Activated CD8-positive, alpha-beta memory T cell treated with anti-CD3 and anti-CD28 coated beads, Interleukin-2, amount 10 ng/mL, durations not matched to agents 7 days and 5 days (primary cell): ENCODE measurements at places on chromosomes 7 and 10. TPM values are rescaled to one million over a fixed set of nuclear protein-coding genes. Genes with fewer than 3 reads are reported as not detected.

GRCh38 chr10:52353960-52354394, 39.9 kb downstream of the DKK1 start:
- no peak for DNase-seq

DNA sequence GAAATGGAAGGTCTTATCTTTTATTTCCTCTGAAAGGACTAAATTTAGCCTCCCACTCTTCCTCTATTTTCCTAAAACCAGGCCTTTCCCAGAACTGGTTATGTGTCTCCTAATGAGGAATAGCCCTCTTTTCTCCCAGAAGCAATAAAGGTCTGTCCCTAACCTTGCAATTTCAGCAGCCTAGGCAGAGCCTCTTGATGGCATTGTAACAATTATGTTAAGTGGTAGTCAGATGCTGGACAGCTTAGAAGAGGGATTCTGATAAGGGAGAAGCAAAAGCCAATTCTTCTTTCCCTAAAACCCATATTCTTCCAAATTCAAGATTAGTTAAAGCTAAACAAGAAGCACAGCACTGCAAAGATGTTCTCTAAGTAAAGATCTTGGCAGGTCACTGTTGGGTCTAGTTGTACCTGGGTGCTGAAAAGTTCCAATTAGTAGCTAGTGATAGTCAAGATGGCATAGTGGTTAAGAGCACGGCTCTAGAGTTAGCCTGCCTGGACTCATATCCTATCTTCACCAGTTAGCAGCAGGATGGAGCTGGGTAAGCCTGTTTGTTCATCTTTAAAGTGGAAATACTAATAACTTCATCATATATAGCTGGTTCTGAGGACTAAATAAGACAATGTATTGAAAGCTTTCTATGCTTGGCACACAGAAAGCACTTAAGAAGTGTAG, 14.3 kb upstream of the KCNIP2 start:
- DNase-seq, result no peak

NDUFB8 gene
- 300 TPM for total RNA-seq

DNA sequence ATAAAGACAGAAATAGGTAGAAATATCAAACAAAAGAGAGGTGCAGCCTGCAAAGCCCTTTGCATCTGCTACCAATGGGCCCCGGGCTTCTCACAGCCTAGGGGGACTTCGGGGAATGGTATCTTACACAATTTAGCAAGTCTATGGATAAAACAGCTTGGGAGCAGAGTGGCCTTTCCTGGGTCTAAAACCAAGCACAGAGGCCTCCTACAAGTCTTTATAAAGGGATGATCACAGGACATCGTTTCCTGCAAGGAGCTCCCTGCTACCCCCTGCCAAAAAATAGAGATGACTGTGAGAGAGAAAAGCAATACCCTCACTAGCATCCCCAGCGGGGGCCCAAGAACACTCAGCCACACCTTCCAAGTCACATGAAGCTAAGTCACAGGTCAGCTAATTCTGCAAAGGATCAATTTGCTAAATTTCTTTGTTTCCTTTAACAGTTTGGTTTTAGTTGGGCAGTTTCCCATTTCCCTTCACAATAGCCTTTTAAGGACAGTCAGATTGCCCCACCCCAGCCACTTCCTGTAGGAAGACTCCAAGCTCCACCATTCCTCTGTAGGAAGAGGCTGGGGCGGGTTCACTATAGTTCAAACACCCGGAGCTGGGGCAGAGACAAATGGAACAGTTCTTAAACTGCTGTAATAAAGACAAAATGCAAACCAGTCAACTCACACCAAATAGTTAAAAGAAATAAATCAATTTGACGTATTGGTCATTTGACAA, 105.5 kb downstream of the SLIT1 start:
- DNase-seq, result no peak

LRRC17 gene
- not detected for total RNA-seq

GRCh38 chr10:13994932-13995331, 335.8 kb downstream of the FRMD4A start:
- no peak for DNase-seq

- no peak for DNase-seq
These were observed 25.4 kb upstream of the INPP5F start for GRCh38 chr10:119700321-119700954.

HOXA4 gene
- not detected for total RNA-seq

GRCh38 chr7:51731075-51731474, 414.5 kb upstream of the COBL start:
- no peak for DNase-seq

ASZ1 gene
- not detected for total RNA-seq

GRCh38 chr7:147586526-147586925, 1004.0 kb upstream of the C7orf33 start:
- no peak for DNase-seq

- no peak for DNase-seq
These were observed 17.7 kb upstream of the FXYD4 start for GRCh38 chr10:43353495-43354329.

GRCh38 chr10:37146443-37146842, 21.0 kb downstream of the ANKRD30A start:
- no peak for DNase-seq

DNA sequence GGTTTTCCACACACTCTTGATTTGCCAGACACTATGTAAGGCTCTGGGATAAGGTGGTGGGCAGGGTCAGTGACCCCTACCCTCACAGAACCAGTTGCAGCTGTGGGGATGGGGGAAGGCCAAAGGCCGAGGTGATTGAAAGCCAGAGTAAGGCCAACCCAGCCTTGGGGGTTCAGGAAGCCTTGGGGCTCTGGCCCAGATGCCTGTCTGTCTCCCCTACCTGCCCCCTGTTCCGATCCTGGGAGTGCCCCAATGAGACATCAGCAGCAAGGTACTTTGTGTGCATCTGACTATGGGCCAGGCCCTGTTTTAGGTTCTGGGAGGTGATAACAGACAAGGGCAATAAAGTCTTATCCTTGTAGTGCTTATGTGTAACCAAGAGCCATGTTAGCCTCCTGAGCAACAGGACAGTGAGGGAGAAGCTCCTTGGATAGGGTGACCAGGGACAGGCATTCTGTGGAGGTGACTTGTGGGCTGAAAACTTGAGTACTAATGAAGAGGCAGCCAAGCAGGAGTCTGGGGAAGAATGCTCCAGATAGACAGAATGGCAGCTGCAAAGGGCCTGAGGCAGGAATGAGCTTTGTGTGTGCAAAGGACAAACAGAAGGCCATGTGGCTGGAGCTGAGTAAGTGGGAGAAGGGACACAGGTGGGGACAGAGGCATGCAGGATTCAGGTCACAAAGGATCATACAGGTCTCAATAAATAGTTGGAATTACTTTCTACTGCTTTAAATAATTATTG, 35.4 kb downstream of the TSPAN14 start:
- no peak for DNase-seq

DNA sequence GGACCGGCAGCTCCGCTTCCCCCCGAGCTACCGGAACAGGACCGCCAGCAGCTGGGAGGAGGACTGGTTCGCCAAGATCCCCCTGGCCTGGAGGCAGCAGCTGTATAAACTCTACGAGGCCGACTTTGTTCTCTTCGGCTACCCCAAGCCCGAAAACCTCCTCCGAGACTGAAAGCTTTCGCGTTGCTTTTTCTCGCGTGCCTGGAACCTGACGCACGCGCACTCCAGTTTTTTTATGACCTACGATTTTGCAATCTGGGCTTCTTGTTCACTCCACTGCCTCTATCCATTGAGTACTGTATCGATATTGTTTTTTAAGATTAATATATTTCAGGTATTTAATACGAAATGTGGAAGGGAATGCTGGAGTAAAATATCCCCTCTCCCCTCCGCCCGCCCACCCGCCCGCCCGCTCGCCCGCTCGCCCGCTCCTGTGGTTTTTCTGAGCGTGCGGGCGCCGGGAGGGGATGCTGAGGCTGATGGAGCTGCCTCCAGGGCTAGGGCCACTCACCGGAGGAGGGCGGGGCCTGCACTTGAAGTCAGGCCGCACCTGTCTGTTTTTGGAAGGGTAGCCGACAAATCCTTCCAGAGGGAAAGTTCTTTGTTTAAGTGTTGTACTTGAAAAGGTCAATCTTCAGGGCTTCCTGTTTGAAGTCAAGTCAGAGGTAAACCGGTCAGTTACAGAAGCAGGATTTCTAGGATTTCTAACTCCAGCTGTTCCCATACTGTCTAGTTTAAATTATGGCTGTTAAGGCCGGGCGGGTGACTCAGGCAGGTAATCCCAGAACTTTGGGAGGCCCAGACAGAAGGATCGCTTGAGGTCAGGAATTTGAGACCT, 30.5 kb downstream of the CHST12 start:
- no peak for DNase-seq

DNA sequence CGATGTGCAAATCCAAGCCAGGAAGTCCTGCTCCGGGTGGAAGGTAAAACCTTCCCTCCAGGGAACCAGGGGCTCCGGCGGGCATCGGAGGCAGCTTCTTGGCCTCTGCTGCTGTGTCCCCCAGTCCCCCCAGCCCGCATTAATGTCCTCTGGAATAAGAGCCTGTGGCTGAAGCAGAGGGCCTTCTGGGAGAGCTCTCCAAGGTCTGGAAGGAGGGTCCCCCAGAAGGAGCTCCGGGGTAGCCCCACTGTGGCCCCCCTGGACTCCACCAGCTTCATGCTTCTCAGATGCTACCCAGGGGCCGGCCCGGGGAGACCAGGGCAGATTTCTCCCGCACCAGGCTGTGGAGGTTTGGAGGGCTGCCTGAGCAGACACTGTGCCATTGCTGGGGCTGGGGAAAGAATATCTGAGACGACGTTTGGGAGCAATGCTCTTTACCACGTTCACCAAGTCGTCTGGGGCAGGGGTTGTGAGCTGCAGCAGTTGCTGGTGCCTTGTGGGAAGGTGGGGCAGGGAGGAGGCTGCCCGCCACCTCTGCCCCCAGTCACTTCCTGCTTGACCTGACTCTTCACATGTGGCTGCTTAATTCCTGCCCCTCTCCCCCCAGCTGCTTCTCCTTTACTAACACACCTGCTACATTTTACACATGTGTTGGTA, 8.3 kb downstream of the ZNF853 start:
- DNase-seq, result peak; percentile 62

GRCh38 chr10:6145166-6145987, 56.5 kb downstream of the RBM17 start:
- DNase-seq, result no peak

- DNase-seq, result no peak
These were observed 805.6 kb downstream of the NRG3 start for GRCh38 chr10:82680608-82681007.

GRCh38 chr10:111511751-111512150, 434.9 kb downstream of the ADRA2A start:
- DNase-seq, result no peak

GRCh38 chr7:17554341-17555015, 256.0 kb downstream of the AHR start:
- DNase-seq, result no peak

ASB15 gene
- total RNA-seq, result not detected

DNA sequence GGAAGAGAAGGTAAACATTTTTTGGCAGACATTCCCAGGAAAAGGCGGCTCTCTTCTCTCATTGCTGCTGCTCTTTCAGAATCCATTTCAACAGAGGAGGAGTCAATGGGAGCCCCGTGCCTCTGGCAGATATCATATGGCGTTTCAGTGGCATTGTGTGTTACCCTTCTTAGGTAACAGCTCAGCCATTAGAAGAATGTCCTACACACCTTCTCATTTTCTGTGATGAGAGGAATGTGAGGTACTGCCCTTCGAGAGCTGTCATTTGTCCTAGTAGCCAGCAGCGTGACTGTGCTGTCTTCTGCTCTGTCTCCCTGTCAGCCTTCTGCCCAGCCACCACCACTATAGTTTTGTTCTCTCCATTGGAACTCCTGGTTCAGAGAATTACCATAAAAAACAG, 102.4 kb downstream of the EGFR start:
- no peak for DNase-seq
